ENCODE measurements at places on chromosomes 4 and X. TPM values are rescaled to one million over a fixed set of nuclear protein-coding genes. Genes with fewer than 3 reads are reported as not detected.

The GPR78 gene
- 1.2 TPM for total RNA-seq

The ARHGAP36 gene
- total RNA-seq, result 31.8 TPM

The COL25A1 gene
- 8.6 TPM for total RNA-seq

The TRIM75 gene
- not detected for total RNA-seq

DNA sequence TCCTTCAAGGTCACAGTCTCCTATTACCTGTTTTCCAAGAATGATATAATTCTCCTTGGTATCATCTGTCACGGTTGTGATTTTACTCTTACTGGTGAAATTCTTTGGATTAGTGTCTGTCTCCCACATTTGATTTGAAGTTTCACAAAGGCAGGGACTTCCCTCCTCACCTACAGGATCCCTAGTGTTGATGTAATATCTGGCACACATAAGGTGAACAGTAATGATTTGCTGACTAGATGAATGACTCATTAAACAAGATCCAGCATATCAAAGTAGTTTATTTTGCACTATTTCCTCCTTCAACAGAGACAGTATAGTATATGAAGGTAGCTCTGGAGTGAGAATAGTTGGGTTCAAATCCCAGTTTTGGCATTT, 135.3 kb upstream of the IL1RAPL2 start:
- DNase-seq, result no peak

- DNase-seq, result no peak
Measured at GRCh38 chrX:117838581-117839331, 277.9 kb downstream of the KLHL13 start.

- no peak for DNase-seq
Measured at GRCh38 chr4:184253072-184253420, 35.4 kb upstream of the ENPP6 start.

DNA sequence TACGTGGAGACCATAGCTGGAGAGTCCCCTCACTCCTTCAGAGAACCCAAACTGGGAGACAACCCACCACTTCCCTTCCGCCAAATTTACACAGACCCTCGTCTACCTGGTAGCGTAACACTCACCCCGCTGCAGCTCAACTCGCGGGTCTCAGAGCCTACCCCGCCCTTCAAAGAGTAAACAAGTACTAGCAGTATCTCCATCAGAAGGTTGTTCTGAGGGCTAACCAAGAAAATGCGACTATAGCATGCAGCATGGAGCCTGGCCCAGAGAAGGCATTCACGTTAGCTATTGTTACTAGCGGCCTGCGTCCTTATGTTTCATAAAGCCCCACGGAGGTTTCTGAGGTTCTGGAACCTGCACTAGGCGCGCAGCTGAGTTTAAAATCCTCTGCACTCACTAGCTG, 531 bp upstream of the MANBA start:
- no peak for DNase-seq

GRCh38 chr4:1030031-1030430, 18.6 kb downstream of the FGFRL1 start:
- no peak for DNase-seq

- no peak for DNase-seq
Measured at GRCh38 chr4:118727360-118727759, 42.2 kb downstream of the METTL14 start.

DNA sequence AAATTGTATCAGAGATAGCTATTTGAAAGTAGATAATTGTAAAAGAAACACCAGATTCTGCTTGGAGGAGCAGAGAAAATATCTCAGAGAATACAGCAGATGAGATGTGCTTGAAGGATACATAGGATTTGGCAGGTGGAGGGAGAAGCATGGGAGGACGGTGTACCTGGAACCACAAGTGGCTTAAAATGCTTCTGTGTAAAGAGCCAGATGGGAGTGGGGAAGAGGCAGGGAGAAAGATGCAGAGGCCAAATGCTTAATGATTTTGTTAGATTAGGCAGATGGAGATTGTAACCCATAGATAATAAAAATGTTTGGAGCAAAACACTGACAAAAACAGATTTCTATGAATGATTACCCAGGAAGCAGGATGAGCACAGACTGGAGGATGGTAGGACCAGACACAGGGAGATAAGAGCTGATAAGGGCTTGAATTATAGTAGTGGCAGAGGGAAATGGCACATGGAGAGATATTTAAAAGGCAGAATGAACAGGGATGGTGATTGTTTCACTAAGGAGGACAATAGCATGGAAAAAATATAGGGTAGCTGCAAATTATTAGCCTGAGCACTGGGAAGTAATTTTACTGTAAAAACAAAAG, 145.7 kb upstream of the TBC1D9 start:
- no peak for DNase-seq

GRCh38 chr4:87566276-87566675, 37.1 kb upstream of the SPARCL1 start:
- DNase-seq, result no peak

- no peak for DNase-seq
Measured at GRCh38 chrX:17993062-17993461, 132.0 kb upstream of the RAI2 start.

GRCh38 chrX:65688403-65688871, 21.0 kb downstream of the MSN start:
- no peak for DNase-seq

DNA sequence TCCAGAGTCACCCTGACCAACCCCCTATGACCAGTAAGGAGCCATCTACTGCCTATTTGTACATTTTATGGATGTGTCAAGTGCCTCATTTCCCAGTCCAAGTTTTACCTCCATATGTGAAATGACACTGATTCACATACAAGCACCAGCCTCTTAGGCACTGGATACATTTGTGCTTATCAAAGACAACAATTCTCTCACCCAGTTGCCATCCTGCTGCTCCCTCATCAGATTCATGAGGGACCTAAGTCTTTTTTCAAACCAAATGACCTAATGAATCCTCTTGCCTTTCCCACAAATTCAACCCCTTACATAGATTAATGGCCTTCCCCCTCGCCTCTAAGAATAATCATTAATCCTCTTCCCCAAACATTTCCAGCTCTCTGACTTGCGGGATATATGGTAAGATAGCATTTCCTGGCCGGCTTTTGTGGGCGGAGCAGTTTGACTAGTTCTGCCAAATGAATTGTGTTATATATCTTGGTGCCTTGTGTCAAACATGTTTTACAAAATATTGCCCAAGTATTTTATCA, 233.9 kb downstream of the ARAP2 start:
- no peak for DNase-seq

DNA sequence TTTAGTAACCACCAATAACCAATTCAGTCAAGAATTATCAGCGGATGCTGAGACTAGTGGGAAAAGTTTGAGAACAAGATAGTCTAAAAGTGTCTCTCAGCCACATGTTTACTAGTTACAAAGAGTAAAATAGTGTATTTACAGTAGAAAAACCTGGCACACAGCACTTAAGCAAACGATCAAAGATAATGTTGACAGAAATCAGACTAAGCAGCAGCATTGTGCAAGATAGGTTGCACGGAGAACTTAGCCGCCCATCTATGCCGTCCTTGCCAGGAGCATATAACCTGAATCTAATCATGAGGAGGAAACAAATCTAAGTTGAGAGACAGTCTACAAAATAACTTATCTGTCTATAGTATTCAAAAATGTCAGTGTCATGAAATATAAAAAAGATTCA, 35.3 kb downstream of the KLHL5 start:
- no peak for DNase-seq

DNA sequence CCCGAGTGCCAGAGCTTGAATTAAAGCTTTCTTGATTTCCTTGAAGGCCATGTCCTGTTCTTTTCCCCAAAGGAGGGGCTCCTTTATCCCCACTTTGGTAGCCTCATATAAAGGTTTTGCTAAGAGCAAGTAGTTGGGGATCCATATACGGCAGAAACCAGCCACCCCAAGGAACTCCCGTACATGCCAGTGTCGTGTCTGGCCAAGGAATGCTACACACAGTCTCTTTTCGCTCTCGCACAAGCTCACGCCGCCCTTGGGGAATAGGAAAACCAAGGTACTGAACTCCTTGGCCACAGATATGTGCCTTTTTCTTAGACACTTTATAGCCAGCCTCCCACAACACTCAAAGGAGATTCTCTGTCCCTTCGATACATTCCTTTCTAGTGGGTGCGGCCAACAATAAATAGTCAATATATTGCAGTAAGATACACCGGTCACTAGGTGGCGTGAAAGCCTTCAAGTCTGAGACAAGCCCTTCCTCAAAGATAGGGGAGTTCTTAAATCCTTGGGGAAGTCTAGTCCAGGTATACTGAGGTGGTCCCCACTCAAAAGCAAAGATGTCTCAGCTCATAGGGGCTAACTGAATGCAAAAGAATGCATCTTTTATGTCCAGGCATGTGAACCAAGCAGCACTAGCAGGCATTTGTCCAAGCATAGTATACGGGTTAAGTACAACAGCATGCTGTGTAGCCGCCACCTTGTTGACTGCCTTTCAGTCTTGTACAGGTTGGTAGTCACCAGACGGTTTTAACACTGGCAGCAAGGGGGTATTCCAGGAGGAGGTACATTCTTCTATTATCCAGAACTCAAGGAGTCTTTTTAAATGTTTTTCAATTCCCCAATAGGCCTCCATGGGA, 57.8 kb upstream of the XAGE1B start:
- DNase-seq, result peak; percentile 1

GRCh38 chr4:168361365-168362024, 42.9 kb upstream of the DDX60 start:
- DNase-seq, result no peak

DNA sequence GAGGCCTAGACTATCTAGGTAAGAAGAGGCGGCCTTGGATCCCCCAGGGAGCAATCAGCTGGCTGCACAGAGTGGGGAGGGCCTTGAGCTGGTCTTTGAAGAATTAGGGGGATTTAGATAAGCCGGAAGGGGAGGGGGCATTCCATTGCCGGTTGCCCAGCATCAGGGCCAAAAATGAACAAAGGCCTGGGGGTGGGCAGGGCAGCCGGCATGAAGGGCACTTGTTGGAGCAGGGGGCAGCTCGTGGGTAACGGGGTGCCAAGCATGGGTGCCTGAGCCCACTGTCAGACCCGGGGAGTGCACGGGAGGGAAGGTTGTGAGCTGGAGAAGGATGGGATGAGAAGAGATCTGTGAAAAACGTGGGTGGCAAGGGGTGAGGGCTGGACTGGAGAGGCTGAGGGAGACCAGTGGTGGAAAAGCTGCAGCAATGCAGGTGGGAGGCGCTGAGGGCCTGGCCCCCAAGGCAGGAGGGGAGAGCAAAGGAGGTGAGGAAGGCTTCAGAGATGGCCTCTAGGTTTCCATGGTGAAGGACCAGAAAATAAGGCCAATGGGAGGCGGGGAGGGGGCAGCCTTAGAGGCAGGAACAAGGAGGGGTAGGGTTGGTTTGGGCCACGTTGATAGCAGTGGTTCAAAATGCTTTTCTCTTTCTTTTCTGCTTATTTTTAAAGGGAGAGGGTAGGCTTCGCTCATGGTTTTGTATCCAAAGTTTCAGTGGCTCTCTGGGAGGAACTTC, 8.6 kb downstream of the KLF3 start:
- DNase-seq, result peak; percentile 56

GRCh38 chr4:22215084-22215483, 266.5 kb upstream of the KCNIP4 start:
- DNase-seq, result peak; percentile 85

GRCh38 chr4:25723409-25723808, 67.8 kb downstream of the SLC34A2 start:
- DNase-seq, result no peak

- DNase-seq, result no peak
Measured at GRCh38 chr4:169338241-169338640, 67.5 kb upstream of the SH3RF1 start.

GRCh38 chr4:86890790-86891189, 1.4 kb downstream of the C4orf36 start:
- no peak for DNase-seq

DNA sequence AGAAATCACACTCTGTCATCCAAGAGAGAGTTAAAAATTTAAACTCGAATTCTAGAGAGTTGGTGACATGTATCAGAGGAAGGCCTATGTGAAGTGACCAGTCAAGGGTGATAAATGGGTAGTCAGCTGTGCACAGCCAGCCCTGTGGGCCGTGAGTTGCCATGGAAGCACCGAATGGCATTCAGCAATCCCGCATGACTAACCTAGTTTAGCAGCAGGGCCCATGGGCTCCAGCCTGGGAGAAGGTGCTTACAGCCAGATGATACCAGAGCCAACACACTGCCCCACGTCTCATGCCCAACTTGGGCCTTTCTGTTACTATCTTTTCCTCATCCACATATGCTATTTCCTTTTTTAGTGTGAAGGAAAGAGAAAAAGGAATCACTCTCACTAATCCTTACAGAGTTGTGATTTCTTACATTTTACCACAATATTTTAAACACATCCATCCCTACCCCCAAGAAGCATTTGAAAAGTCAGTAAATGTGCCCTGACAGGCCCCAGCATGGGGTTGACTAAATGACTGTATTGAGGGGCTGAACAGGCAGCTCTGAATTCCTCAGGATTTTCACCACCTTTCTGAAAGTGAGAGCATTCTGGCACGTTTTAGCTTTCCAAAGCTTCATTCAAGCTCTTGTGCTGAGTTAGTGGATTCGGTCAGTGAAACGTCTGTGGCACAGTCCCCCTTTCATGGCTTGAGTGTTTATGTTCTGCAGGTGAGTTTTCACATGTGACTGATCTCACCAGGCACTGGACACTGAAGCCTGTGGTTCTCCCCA, 104.2 kb downstream of the AFF1 start:
- no peak for DNase-seq

GRCh38 chr4:67911141-67911540, 27.3 kb upstream of the TMPRSS11D start:
- DNase-seq, result no peak

- no peak for DNase-seq
Measured at GRCh38 chrX:139905051-139905450, 27.8 kb downstream of the ATP11C start.

GRCh38 chr4:15930314-15930713, 8.2 kb downstream of the FGFBP1 start:
- no peak for DNase-seq

DNA sequence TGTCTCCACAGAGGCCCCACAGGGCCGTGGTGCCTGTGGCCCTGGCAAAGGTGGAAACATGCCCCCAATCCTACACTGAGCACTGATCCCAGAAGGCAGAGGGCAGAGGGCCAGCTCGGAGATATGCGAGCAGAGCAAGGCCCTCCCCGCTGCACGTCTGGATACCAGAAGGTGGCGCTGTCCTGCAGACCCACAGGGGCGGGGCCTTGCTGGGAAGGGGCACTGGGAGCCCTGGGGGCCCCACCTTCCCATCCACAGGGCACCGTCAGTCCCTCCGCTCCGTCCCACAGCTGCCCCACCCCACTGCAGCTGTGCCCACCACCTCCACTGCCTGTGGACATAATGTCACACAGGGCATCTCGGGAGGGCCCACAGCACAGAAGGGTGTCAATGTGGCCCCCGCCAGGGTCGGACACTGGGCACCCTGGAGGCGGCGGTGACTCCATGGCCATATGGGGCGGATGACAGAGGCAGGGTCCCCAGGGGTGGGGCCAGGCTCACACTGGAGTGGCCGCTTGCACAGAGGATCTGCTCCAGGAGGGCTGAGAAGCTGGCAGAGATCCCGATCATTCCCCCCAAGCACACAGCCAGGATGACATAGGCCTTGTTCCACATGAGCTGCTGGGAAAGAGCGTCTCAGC, 4.8 kb downstream of the SLC49A3 start:
- DNase-seq, result peak; percentile 35
